ENCODE measurements at places on chromosomes 5 and 9. TPM values are rescaled to one million over a fixed set of nuclear protein-coding genes. Genes with fewer than 3 reads are reported as not detected.
A peak's percentile ranks its signal among the peaks of the same experiment; 100 is the strongest.

The C9orf50 gene
- not detected for total RNA-seq

- no peaks in the 10 kb centered on the region for H3K36me3 ChIP-seq
- H3K4me1 ChIP-seq = no peaks in the 10 kb centered on the region
- no peak overlapping the region for H3K27ac ChIP-seq
- H3K27me3 ChIP-seq = no peaks in the 10 kb centered on the region
- H3K4me3 ChIP-seq = no peak overlapping the region
- no peak for DNase-seq
Measured at GRCh38 chr9:72509635-72510034, 11.8 kb upstream of the TMC1 start.

DNA sequence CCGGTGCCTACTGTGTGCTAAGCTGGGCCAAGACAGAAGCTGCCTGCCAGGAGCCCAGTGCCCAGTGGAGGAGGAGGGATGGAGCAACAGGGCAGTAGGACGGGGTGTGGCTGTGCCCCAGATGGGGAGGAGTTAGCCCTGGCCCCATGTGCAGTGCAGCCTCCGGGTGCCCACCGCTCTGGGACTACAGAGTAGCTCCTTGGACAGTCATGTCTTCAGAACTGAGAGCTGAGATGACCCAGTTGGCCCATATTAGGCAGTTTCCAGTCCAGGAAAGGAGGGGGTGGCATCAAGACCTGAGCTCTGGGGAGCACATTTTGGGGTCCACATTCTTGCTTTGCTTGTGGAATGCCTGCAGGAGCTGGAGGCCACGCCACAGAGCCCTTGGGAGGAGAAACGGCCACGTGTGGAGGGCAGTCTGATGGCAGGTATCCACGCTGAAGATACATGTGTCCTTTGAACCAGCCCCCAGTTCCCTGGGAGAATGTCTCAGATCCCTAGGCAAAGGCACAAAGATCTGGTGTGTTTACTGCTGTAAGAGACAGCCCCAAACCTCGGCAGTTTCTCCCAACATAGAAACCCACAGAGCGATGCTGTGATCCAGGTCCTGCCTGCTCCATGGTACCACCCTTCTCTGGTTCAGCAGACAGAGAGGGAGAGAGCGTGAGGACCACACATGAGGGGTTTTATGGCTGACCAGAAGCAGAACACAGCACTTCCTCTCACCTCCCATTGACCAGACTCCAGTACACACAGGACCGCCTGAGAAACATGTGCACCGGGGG, 46.8 kb upstream of the FCN1 start:
- DNase-seq = no peak
- H3K4me3 ChIP-seq = no peak overlapping the region
- H3K27ac ChIP-seq = no peak overlapping the region
- H3K4me1 ChIP-seq = no peaks in the 10 kb centered on the region
- no peaks in the 10 kb centered on the region for H3K36me3 ChIP-seq

- no peak for DNase-seq
- H3K4me1 ChIP-seq = peaks cover 17% of the 10 kb centered on the region
- H3K27ac ChIP-seq = no peak overlapping the region
Measured at GRCh38 chr9:136051837-136052471, 43.1 kb downstream of the NACC2 start.

DNA sequence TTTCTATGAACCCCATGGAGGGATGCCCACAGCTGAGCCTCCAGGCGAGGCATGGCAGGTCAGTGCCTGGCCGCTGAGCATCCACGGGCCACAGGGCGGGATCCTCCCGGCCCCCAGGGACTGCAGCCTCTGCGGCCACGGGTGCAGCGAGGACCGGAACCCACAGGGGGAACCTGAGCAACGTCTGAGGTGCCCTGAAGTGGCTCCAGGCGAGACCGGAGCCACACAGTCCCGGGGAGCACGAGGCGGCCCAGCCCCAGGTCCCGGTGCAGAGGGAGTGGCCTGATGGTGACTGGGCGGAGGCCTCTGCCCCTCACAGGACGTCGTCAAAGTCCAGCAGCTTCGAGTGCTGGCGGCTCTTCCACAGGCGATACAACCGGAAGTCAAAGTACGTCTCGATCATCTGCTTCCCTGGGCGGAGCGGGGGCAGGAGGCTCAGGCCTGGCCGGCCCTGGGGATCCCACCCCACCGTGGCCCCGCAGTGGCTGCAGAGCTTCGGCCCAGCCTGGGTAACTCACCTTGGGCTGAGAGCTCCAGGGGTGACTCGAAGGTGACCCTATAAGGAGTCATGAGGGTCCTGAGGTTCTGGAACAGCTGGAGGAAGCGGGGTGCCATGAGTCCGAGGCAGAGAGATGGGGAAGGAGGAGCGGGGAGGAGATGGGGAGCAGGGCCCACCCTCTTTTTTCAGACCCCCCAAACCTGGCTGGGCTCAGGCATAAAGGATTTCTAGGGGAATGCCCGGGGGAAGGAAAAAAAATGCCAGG, 8.1 kb upstream of the ENTPD8 start:
- no peaks in the 10 kb centered on the region for H3K27me3 ChIP-seq
- H3K4me1 ChIP-seq = peaks cover 6% of the 10 kb centered on the region
- no peak for DNase-seq
- no peak overlapping the region for H3K27ac ChIP-seq
- no peak overlapping the region for H3K4me3 ChIP-seq

- no peaks in the 10 kb centered on the region for H3K27me3 ChIP-seq
- H3K4me1 ChIP-seq = peaks cover 11% of the 10 kb centered on the region
- DNase-seq = no peak
- no peak overlapping the region for H3K27ac ChIP-seq
- H3K4me3 ChIP-seq = no peak overlapping the region
- H3K36me3 ChIP-seq = no peaks in the 10 kb centered on the region
Measured at GRCh38 chr9:99076483-99077171, 28.3 kb upstream of the TGFBR1 start.

DNA sequence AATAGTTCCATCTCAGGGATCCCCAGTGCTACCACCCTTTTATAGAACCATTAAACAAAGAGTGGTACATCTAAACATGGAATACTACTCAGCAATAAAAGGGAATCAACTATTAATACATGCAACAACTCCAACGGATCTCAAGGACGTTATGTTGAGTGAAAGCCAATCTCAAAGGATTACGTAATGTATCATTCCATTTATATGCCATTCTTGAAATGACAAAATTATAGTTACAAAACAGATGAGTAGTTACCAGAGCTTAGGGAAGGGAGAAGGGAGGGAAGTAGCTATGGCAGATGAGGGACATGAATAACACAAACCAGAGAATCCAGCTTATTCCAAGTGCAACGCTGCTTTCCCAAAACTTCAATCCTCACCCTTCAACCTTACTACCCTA, 69.5 kb downstream of the ACTL7B start:
- no peaks in the 10 kb centered on the region for H3K36me3 ChIP-seq
- no peak overlapping the region for H3K4me3 ChIP-seq
- DNase-seq = no peak
- no peaks in the 10 kb centered on the region for H3K4me1 ChIP-seq

The LPCAT1 gene
- 124 TPM for total RNA-seq

- no peaks in the 10 kb centered on the region for H3K36me3 ChIP-seq
- H3K4me1 ChIP-seq = no peaks in the 10 kb centered on the region
- H3K27ac ChIP-seq = no peak overlapping the region
- DNase-seq = peak; percentile 78
- H3K4me3 ChIP-seq = no peak overlapping the region
- H3K27me3 ChIP-seq = no peaks in the 10 kb centered on the region
Measured at GRCh38 chr9:91954841-91955471, 4.9 kb upstream of the ROR2 start.

- H3K4me3 ChIP-seq = no peak overlapping the region
- DNase-seq = no peak
- H3K27ac ChIP-seq = no peak overlapping the region
- H3K27me3 ChIP-seq = no peaks in the 10 kb centered on the region
- H3K36me3 ChIP-seq = no peaks in the 10 kb centered on the region
Measured at GRCh38 chr9:93603011-93603410, 26.6 kb downstream of the PHF2 start.

- H3K4me1 ChIP-seq = no peaks in the 10 kb centered on the region
- H3K4me3 ChIP-seq = no peak overlapping the region
- H3K27me3 ChIP-seq = no peaks in the 10 kb centered on the region
- no peak for DNase-seq
- no peak overlapping the region for H3K27ac ChIP-seq
- no peaks in the 10 kb centered on the region for H3K36me3 ChIP-seq
Measured at GRCh38 chr5:163563880-163564279, 58.5 kb downstream of the MAT2B start.

- peak overlapping the region; percentile 99 for H3K27ac ChIP-seq
- H3K36me3 ChIP-seq = peaks cover 23% of the 10 kb centered on the region
- no peak overlapping the region for H3K4me3 ChIP-seq
- peak; percentile 66 for DNase-seq
- peaks cover 93% of the 10 kb centered on the region for H3K4me1 ChIP-seq
Measured at GRCh38 chr5:159003045-159004030, 96.4 kb downstream of the EBF1 start.

- H3K4me3 ChIP-seq = peak overlapping the region; percentile 89
- no peaks in the 10 kb centered on the region for H3K36me3 ChIP-seq
- no peak overlapping the region for H3K27ac ChIP-seq
- H3K4me1 ChIP-seq = peaks cover 18% of the 10 kb centered on the region
Measured at GRCh38 chr5:127029581-127030258, 638 bp downstream of the MARCHF3 start.
